ENCODE measurements at places on chromosomes 5 and 9. TPM values are rescaled to one million over a fixed set of nuclear protein-coding genes. Genes with fewer than 3 reads are reported as not detected.

DNA sequence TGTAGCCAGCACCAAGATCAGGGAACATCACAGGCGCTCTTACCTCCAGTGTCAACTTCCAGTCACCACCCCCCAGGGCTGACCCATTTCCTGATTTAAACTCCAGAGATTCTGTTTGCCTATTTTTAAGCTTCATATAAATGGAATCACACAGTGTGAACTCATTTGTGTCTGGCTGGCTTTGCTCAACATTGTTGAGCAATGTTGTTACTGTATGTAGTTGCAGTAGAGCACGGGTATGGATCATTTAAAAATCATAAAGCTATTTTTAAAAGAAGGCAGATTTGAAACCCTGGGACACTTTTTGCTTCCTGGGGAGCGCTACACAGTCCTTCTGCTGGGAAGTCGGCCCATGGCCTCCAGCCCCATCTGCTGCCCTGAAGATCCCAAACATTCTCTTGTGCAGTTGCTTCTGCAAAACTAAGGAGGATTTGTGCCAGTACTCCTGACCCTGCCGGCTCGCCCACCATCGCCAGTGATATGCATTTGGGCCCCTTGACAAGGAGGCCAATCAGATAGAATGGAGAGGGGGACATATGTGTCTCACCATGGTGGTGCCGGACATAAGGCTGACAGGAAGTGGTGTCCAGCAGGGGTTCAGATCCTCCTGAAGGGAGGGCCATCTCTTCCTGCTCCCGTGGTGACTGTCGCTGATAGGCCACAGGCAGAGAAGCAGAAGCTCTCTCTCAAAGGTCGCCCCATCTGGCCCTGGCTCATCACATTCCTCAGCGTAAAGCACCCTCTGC lies 13.3 kb downstream of the DCANP1 start:
- DNase-seq, result peak; percentile 59

- DNase-seq, result no peak
Measured at GRCh38 chr5:139243425-139243970, 45.3 kb upstream of the SIL1 start.

DNA sequence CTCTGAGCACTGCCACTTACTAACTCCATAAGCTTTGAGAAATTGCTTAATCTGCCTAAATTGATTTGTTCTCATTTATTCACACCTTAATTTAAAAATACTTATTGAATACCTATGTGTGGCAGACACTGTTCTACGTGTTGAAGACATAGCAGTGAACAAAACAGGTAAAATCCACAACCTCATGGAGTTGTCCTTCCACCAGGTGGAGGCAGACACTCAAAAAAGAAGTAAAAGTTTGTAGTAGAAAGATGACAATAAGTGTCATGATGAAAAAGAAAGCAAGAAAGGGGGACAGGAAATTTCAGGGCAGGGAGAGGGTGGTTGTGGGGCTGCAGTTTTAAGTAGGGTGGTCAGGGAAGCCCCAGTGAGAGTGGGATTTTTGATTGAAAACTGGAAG lies 94.9 kb downstream of the SREK1 start:
- no peak for DNase-seq

DNA sequence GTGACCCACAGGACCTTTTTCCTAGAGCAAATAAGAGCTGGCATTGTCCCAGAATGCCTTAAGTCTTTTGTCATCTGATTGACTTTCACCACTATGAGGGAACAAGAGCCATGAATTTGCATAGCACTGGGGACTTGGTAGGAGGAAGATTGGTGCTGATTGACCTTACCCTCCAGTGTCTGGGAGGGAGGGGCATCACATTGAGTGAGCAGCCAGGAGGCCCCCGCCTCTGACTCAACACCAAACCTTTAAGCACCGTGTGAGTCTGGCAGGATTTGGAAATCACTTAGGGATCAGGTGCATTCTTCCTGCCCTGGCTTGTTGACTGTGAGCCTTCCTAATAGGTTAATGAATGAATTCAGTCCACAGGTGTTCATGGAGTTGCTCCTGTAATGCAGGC lies 40.7 kb downstream of the WNK2 start:
- no peak for DNase-seq

- peak; percentile 90 for DNase-seq
Measured at GRCh38 chr5:149442563-149443182, 63.6 kb upstream of the IL17B start.

DNA sequence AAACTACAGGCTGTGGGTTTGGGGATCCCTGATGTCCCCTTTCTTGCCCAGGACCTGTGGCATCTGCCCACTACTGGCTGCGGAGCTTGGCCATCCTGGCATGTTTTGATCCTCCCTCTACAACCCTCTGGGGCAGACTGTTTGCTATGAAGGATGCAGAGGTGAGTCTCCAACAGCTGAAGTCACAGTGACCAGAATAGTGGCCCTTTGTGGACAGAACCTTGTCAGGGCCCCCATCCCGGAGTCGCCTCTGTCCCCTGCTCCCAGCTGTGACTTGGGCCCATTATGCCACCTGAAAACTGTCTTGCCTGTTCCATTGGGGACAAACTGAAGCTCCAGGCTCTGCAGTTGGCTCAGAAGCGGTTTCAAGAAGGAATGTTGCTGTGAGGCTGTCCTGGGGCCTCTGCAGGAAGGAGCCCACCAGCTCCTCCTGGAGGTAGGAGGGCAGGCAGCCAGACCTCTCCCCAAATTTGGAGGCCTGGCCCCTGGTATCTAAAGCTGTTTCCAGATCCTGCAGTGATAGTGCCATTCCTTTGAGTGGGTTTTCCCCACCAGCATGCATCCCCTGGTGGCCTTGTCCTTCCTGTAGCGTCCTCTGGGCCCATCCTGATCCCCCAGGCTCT lies 93.3 kb downstream of the BARX1 start:
- DNase-seq, result no peak

DNA sequence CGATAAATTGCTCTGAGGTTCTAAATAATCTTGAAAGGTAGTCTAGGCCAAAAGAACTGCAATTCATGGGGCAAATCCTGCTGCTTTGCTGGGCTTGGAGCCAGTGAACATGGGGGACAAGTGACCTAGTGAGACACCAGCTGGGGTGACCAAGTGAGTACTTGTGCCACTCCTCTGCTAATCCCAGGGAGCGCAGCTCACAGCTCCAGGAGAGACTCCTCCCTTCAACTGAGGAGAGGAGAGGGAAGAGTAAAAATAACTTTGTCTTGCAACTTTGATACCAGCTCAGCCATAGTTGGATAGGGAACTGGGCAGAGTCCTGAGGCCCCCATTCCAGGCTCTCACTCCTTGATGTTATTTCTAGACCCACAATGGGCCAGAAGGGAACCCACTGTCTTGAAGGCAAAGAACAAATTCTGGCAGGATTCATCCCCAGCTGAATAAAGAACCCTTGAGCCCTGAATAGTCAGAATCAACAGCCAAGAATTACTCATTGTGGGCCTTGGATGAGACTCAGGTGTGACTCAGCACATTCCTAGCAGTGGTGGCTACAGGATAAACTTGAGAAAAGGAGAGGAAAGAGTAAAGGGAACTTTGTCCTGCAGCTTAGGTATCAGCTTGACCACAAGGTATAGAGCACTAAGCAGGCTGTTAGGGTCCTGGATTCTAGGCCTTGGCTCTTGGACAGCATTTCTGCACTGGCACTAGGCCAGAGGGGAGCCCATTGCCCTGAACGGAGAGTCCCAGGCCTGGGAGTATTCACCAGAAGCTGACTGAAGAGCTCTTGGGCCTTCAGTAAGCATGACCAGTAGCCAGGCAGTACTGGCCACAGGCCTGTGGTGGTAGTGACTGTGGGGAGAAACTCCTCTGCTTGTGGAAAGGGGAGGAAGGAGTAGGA lies 288.3 kb upstream of the CDH18 start:
- DNase-seq, result no peak

DNA sequence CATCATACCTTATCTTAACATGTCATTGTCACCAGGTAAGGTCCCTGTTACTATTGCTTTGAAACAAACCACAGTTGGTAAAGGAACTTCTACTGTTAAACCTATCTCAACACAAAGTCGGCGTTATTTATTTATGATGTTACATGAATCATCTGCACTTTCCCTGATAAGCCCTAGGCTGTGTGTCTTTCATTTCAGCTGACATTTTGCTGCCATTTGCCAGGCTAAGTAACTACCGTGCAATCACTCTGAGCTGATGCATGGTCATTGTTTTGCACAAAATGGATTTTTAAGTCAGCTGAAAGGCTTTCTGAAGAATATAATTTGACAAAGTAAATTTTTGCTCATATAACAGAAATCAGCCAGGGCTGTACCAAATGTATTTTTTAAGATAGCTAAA lies 546.5 kb downstream of the ZNF608 start:
- DNase-seq, result no peak

DNA sequence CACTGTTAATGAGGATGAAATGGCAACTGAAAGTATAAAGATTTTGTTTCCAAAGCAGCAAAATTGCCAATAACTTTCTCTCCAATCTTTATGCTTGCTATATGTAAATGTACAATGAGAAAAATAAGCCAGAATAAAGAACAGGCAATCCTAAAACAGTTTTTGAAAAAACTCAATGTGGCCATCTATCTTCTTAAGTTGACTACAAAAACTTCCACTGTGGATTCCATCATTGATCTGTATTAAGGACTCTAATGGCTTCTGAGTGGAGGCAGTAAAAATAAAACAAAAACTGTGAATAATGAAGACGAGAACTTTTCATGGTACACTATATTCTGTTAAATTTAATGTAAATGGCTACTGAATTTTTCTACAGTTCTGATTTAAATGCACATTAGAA lies 382.9 kb downstream of the TMEM232 start:
- no peak for DNase-seq

- peak; percentile 74 for DNase-seq
Measured at GRCh38 chr9:124267271-124267807, 9.6 kb downstream of the NEK6 start.

GRCh38 chr9:18549772-18550171 lies 75.8 kb downstream of the ADAMTSL1 start:
- DNase-seq, result no peak

GRCh38 chr9:111895996-111896941 lies at the start of gene UGCG:
Gene UGCG, plus strand, starts transcription at chr9:111896814. Its CDS starts 402 bp downstream, at chr9:111897216.
- DNase-seq, result peak; percentile 95

GRCh38 chr9:16214677-16215352 lies 655.7 kb downstream of the BNC2 start:
- DNase-seq, result no peak

DNA sequence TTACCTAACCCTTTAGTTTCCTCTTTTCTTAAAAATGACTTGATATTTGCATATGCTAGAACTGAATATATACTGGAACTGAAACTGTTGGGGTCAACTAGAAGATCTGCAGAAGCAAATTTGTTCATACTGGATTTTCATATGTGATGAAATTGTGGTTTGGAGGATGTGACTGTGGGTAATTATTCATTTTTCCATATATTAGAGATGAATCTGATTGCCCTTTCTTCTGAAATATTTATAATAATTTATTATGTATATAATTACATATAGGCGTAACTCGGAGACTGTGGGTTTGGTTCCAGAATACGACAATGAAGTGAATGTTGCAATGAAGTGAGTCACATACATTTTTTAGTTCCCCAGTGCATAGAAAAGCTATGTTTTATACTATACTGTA lies 149.1 kb downstream of the ATP10B start:
- no peak for DNase-seq

DNA sequence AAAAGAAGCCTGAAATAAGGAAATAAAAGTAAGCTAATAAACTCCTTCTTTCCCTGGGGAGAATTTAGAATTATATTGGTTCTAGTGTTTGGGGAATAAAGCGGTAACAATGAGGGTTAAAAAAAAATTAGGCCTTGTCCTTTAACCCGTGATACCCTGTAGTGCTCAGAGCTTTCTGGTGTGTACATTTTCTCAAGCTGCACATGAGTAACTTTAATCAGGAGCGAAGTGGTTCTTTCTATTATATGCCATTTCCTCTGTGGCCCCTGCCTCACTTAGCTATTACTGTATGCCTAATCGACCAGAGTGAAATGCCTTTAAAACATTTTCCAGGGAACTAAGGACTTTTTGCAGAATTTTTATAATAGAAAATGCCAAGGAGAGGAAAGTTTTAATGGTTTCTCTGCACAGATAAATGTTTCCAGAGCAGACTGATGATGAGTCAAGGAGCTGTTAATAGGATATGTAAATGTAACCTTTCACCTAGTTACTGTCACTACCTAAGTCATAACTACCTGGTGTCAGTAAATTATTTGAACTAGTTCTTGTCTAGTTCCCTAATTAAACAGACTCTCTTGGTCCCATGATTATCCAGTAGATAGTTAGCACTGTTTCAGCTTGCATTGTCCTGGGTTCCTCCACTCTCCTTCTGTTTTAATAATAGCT lies 7.6 kb downstream of the PAM start:
- DNase-seq, result no peak

GRCh38 chr9:132218208-132218607 lies 56.4 kb downstream of the NTNG2 start:
- DNase-seq, result no peak

DNA sequence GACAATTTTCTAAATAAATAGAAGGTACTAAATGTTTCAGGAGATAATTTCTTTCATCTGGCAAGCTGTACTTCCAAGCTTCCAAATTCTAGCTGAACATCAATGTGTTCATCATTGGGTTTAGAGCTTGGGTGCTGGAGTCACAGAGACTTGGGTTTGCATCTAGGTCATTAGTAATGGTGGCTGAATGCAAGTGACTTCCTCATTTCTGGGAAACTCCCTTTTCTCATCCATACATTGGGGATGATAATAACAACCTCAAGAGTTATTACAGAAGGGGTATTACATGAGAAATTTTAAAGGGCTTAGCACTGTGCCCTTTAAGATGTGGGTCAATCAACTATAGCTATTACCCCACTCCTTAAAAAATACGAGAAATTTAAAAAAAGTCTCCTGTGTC lies 41.1 kb upstream of the KLF4 start:
- no peak for DNase-seq

DNA sequence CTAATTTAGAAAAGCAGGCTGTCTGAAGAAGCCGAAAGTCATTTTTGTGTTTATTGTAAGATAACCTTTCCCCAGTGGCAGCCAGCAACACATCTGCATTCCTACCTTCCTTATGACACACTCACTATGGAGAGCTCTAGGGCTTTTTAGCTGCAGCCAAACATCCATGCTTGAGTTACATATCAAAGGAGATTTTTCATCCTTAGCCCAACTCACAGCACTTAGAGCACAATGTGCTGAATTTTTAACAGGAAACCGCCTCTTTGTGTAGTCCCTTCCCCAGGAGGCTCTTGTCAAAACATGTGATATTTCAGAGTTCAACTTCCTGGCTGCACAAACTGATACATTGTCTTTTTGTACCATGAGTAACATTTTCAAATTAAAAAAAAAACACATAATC lies 379.2 kb downstream of the CTNND2 start:
- no peak for DNase-seq

DNA sequence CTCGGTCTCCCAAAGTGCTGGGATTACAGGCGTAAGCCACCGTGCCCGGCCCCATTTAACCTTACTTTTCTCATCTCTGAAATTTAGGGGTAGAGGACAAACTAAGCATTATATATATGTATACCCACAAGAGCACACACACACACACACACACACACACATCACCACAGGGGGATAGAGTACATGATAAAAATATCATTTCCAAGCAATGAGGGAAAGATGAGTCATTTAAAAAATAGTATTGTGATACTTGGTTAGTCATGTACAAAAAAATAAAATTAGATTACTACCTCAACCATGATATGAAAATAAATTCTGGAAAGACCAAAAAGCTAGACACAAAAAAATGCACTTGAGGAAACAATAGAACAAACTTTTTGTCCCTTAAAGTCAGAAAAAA lies 67.2 kb downstream of the CDH18 start:
- no peak for DNase-seq

Gene TMOD1
- total RNA-seq, result 192 TPM

Gene NDFIP1
- total RNA-seq, result 51.9 TPM

Gene SLC35D2
- 14.7 TPM for total RNA-seq

Gene S100Z
- not detected for total RNA-seq

Gene PCDHGA2
- total RNA-seq, result 6.2 TPM

Gene PCDHGA11
- 4.5 TPM for total RNA-seq

Gene ARL14EPL
- total RNA-seq, result not detected

Gene PSD2
- not detected for total RNA-seq

All from Right ventricle myocardium inferior (tissue), 1 donor.